ENCODE measurements at places on chromosomes 12 and 14. TPM values are rescaled to one million over a fixed set of nuclear protein-coding genes. Genes with fewer than 3 reads are reported as not detected.
A peak's percentile ranks its signal among the peaks of the same experiment; 100 is the strongest.

GRCh38 chr12:124518051-124518932, 49.1 kb downstream of the NCOR2 start:
- peak overlapping the region; percentile 18 for H3K27ac ChIP-seq
- DNase-seq, result no peak
- peaks cover 49% of the 10 kb centered on the region for H3K4me1 ChIP-seq
- no peak overlapping the region for H3K4me3 ChIP-seq
- H3K27me3 ChIP-seq, result no peaks in the 10 kb centered on the region

- no peaks in the 10 kb centered on the region for H3K36me3 ChIP-seq
- no peak overlapping the region for H3K27ac ChIP-seq
- no peaks in the 10 kb centered on the region for H3K4me1 ChIP-seq
- no peak overlapping the region for H3K4me3 ChIP-seq
- DNase-seq, result no peak
Observed at GRCh38 chr14:99860219-99860618, 67.0 kb downstream of the EML1 start.

DNA sequence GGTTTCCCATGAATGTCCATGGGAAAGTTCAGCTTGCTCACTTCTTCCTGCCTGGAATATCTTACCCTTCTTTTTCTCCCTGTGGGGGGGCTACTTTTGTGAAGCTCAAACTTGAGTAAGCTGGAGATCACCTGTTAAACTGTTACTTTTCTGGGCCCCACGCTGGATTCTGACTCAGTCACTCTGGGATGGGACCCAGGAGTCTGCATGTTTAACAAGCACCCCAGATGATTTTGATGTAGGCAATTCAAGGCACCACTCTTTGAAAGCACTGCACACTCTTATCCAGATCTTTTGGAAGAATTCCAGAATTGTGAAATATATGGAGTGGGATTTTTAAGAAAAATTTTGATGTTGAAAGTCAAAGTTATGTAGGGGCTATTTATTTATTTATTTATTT, 46.3 kb upstream of the IGF1 start:
- H3K27me3 ChIP-seq, result peaks cover 4% of the 10 kb centered on the region
- no peak overlapping the region for H3K4me3 ChIP-seq
- no peak overlapping the region for H3K27ac ChIP-seq
- no peaks in the 10 kb centered on the region for H3K4me1 ChIP-seq

DNA sequence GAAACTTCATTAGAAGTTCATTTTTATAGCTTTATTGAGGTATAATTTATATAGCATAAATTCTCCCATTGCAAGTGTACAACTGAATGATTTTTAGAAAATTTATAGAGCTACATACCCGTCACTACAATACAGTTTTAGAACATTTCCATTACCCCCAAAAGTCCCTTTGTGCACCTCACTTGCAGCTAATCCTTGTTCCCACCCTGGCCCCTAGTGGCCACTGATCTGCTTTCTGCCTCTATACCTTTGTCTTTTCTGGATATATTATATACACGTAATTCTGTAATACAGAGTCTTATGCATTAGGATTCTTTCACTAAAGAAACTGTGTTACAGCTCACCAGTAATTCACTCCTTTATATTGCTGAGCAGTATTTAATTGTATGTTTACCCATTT, 145.1 kb upstream of the DIO2 start:
- H3K4me3 ChIP-seq, result no peak overlapping the region
- H3K4me1 ChIP-seq, result no peaks in the 10 kb centered on the region
- H3K36me3 ChIP-seq, result no peaks in the 10 kb centered on the region
- peaks cover 3% of the 10 kb centered on the region for H3K27me3 ChIP-seq
- no peak for DNase-seq

DNA sequence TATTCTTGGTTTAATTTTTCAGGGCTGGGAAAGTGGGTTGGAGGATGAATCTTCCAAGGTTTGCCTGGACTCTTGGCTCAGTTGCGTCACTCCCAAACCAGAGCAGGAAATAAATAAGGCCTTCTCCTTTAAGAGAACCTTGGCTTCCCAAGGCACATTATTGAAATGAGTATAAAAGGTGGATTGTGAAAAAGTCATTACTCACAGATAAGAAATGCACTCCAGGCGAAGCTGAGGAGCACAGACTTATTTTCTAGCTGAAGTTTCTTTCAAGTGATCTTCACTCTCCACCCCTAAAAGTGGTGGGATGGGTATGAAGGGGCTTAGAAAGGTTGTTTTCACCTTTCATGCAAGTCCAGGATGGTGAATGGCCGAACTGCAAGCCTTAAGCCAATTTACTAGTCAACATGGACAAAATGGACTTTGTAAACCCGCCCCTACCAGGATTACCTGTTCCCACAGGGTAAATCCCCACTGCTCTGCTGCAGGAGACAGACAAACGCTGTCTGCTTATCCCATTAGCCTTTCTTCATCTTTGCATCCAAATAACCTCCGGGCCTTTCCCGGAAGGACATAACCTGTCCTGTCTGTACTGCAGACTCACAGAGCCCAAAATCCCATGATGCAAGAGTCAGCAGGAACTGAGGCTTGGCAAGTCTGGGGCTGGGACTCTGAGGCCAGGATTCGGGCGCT, 207.6 kb downstream of the BCL11B start:
- H3K27me3 ChIP-seq, result no peaks in the 10 kb centered on the region
- no peak overlapping the region for H3K4me3 ChIP-seq
- peak overlapping the region; percentile 40 for H3K27ac ChIP-seq

DNA sequence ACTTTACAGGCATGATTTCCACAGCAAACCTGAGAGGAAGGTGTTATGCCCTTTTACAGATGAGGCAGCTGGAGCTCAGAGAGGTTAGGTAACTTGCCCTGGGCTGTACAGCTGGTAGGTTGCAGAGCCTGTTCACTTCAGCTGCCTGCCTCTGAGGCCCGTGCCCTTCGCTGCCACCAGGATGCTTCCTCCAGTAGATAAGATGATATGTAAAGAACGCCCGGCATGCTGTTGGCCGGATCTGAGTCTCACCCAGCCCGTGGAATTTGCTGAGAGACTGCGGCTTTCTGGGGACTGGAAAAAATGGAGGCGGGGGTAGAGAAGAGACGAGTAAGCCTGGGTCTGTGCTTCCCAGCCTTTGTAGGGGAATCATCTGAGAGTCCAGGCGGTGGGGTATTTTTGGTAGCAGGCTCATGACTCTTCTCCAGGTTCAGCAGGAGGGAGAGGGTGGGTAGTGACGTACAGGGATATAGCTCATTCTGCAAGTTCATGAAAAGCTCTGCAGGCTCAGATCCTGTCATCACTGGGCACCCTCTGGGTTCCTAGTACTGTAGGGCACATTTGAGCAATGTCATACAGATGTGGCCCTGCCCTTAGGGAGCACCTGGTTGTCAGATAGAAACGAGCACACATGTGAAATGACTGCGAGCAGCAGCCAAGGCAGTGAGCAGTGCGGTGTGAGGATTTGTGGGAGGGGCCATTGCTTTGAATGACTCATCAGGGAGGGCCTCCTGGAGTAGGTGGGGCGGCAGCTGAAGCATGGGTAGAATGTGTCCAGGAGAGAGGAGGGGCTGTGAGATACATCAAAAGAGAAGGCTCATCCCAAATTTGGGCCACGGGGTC, 159.4 kb downstream of the TSPAN9 start:
- H3K36me3 ChIP-seq, result no peaks in the 10 kb centered on the region
- no peaks in the 10 kb centered on the region for H3K4me1 ChIP-seq
- no peak overlapping the region for H3K4me3 ChIP-seq
- H3K27me3 ChIP-seq, result no peaks in the 10 kb centered on the region

MYO1A gene
- total RNA-seq, result 1.1 TPM

DNA sequence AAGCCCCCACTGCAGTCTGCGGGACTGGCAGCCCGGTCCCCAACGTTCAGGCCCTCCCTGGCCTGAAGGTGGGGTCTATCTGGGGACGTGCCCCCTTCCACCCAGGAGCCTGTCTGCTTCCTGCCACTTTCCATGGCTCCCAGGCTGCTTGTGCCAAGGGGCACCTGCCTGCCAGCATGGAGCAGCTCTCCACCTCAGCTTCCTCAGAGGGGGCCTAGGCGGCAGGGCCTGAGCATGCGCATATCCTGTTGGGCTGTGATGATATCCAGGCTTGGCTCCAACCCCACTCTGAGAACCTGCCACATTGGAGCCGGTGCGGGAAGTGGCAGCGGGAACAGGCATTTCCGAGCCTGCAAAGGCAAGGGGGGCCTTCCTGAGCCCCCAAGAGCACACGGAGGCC, 57.4 kb downstream of the FUT8 start:
- DNase-seq, result no peak
- H3K4me1 ChIP-seq, result peaks cover 53% of the 10 kb centered on the region

FGF23 gene
- total RNA-seq, result not detected

DNA sequence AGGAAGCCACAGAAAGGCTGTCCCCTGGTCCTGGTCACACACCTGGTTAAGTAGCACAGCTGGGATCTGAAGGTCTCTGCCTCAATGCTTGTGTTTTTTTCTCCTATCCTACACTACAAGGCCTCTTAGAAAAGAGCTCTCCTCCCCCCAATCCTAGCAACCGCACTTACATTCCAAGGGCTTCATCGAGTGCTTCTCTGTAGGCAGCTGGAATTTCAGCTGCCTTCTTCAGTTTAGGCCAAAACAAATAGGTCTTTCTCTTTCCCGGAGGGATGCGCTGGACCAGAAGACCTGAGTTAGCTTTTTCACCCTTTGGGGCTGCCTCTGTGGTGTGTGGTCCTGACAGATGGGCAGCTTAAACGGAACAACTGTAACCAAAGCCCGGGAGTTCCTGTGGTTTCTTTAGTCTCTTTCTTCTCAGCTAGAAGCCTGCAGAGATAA, 109.7 kb downstream of the GPATCH2L start:
- H3K36me3 ChIP-seq, result peaks cover 6% of the 10 kb centered on the region
- no peaks in the 10 kb centered on the region for H3K4me1 ChIP-seq
- H3K4me3 ChIP-seq, result no peak overlapping the region
- no peak for DNase-seq
- no peak overlapping the region for H3K27ac ChIP-seq

DNA sequence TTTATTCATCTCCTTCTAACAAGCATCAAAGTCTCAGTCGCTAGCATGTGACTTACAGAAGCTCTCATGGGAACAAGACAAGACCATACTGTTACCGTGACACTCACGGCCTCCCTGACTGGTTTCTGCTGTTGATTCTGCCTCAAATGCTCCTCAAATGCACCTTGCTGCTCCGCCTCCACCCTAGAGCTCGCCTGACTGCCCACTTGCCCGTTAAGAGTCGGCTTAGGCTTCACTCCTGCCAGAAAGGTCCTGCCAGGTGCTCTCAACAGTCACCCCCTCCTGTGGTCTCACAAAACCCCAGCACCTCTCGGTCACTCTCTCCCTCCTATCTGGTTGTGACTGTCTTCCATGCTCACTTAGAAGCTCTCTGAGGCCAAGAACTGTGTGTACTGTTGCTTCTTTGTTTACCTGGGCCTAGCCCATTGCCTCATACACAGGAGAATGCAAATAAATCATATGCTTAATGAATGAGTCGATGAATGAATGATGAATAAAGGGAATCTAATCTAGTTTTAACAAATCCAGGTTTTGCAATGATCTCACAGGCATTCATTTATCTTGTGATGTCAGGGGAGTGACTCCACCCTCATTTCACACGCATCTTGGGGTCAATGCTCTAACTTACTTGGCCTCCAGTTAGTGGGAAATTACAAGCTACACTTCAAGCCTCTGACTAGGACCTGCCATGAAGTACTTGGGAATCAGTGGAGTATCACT, 41.3 kb downstream of the SSH1 start:
- H3K27me3 ChIP-seq, result no peaks in the 10 kb centered on the region
- no peaks in the 10 kb centered on the region for H3K36me3 ChIP-seq
- H3K4me1 ChIP-seq, result peaks cover 4% of the 10 kb centered on the region
- DNase-seq, result no peak

- H3K4me3 ChIP-seq, result no peak overlapping the region
- no peaks in the 10 kb centered on the region for H3K36me3 ChIP-seq
Observed at GRCh38 chr14:106518054-106518943, 991.9 kb downstream of the TMEM121 start.

SLCO1C1 gene
- not detected for total RNA-seq

DNA sequence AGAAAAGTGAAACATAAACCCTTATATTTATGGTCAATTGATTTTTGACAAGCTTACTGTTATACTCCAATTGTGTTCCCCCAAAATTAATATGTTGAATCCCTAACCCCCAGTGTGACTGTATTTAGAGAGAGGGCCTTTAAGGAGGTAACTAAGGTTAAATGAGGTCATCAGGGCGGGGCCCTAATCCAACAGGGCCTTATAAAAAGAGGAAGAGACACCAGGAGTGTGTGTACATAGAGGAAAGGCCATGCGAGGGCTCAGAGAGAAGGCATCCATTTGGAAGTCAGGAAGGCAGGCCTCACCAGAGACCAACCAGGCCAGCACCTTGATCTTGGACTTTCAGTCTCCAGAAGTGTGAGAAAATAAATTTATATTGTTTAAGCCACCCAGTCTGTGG, 6.5 kb upstream of the VTI1B start:
- H3K4me3 ChIP-seq, result no peak overlapping the region
- no peak for DNase-seq
- H3K27ac ChIP-seq, result no peak overlapping the region

CSRNP2 gene
- 27.8 TPM for total RNA-seq

GPD1 gene
- total RNA-seq, result 1.1 TPM

DNA sequence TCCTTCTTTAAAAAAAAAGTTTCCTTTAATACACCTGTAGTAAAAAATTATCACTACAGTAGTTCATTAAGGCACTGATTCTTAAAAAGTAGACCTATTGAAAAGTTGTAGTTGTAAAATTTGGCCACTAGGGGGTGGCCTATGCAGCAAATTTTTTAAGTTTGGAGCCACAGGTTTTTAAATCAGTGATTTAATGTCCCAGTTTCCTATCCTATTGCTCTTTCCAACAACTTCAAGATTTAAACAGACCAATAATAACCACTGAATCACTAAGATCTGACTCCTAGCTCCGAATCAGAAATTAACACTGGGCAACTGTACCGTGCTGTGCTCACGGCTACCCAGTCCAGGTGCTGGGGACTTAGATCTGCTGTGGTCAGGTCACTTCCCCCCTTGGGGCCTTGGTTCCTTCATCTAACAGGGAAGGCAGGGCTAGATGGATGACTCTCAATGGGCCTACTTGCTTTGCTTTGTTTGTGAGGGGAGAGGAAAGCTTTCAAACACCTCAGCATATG, 279.3 kb downstream of the MED13L start:
- DNase-seq, result no peak
- H3K36me3 ChIP-seq, result peaks cover 15% of the 10 kb centered on the region
- H3K27ac ChIP-seq, result no peak overlapping the region
- no peak overlapping the region for H3K4me3 ChIP-seq
- no peaks in the 10 kb centered on the region for H3K27me3 ChIP-seq

PLA2G1B gene
- not detected for total RNA-seq

C14orf132 gene
- 4.6 TPM for total RNA-seq

GRCh38 chr12:58051378-58051777, 110.0 kb downstream of the ATP23 start:
- peaks cover 34% of the 10 kb centered on the region for H3K27me3 ChIP-seq
- no peak overlapping the region for H3K4me3 ChIP-seq
- H3K36me3 ChIP-seq, result no peaks in the 10 kb centered on the region
- no peak for DNase-seq

DNA sequence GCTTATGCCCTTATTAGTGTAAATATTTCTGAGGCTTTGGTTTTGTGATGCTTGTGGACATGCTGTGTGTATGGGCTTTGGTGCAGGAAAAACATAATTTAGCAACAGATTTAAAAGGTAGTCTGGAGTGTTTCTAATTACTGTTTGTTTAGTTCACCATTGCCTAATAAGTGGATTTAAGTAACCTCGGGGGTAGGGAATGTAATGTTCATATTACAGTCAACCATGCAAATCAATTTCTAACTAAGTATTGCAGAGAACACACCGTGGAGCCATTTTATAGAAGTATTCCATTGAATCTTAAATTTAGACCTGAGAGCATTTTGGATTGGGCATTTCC, 53.5 kb downstream of the ANO6 start:
- H3K27me3 ChIP-seq, result no peaks in the 10 kb centered on the region
- H3K4me1 ChIP-seq, result peaks cover 33% of the 10 kb centered on the region
- DNase-seq, result no peak
- peaks cover 10% of the 10 kb centered on the region for H3K36me3 ChIP-seq
- peak overlapping the region; percentile 29 for H3K27ac ChIP-seq
- H3K4me3 ChIP-seq, result no peak overlapping the region
